ENCODE measurements at places on chromosomes 2 and 18.

DNA sequence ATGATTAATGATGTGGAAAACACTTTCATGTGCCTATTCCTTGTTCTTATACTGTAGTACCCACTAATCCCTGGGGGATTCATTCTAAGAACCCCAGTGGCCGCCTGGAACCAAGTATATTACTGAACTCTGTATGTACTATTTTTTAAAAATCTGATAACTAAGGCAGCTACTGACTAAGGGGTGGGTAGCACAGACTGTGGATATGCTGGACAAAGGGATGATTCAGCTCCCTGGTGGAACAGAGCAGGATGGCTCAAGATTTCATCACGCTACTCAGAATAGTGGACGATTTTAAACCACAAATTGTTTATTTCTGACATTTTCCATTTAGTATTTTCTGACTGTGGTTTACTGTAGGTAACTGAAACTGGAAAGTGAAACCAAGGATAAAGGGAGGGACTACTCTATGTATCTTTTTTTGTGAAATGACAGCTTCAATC, 41.8 kb upstream of the CDC42EP3 start:
- DNase-seq: peak; percentile 69

GRCh38 chr2:44722026-44722625, 219.4 kb upstream of the SIX3 start:
- no peak for DNase-seq

DNA sequence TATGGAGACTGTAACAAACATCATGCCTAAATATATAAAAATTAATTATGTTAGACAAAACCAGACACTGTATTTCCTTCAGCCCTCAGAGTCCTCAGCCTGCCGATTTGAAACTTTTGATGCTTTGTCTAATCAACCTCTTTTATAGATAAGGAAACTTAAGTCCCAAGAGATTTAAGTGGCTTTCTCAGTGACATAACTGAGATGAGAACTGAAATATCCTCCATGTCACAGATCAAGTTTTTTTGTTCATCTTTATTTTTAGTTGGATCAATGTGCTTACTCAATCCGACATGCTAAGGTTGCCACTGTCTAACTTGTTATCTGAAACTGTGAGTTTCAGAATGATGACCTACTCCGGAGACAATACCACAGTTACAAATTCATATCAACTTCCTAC, 72.3 kb downstream of the BARD1 start:
- DNase-seq: no peak

GRCh38 chr2:25349397-25349796, 7.7 kb upstream of the DNMT3A start:
- peak; percentile 24 for DNase-seq

- DNase-seq: no peak
These were observed 43.6 kb upstream of the SLC14A2 start for GRCh38 chr18:45571714-45572113.

DNA sequence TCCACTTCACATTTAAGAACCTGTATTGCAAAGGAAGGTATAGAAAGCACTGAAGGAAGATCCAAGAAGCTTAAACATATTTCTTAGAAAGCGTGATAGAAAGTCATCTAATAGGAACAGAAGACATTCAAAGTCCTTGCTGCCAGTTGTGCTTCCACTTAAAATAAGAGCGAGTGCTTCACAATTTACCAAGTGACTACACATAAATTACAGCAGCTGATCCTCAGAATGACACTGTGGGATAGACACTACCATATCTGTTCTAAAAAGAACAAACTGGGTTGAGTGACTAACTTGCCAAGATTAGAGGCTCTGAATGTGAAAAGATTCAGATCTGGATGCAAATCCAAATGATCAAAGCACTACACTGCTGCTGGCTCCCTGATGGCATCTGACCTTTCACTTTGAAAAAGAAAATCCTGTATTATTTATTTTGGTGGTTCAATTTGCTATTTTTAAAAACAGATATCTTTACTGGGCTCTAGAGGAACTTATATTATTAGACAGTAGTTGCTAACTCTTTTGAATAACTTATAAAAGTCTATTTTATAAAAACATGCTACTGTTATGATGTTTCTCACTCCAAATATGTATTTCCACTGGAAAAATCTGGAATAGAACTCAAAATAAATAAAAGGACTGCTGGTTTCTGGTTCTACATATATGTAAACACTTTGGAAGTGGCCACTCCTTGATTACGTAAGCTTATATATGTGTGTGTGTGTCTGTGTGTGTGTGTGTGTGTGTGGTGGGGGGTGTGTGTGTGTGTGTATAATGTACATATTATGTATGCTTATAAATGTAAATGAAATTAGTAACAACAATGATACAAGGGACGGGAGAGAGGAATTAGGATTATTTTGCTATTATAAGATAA, 57.4 kb downstream of the KIDINS220 start:
- no peak for DNase-seq

GRCh38 chr18:9454061-9454703, 21.1 kb upstream of the RALBP1 start:
- DNase-seq: no peak

GRCh38 chr18:28143725-28144124, 33.2 kb downstream of the CDH2 start:
- DNase-seq: no peak

GRCh38 chr2:231781798-231782726, 980 bp upstream of the PDE6D start:
- no peak for DNase-seq

Measured in astrocyte of the cerebellum (primary cell).